ENCODE measurements at places on chromosomes 7 and 10. TPM values are rescaled to one million over a fixed set of nuclear protein-coding genes. Genes with fewer than 3 reads are reported as not detected.

The TBC1D12 gene
- 4.7 TPM for total RNA-seq

The LIPK gene
- total RNA-seq: not detected

The HYAL4 gene
- total RNA-seq: not detected

The KCND2 gene
- not detected for total RNA-seq
